ENCODE measurements at places on chromosomes 6 and 20.

- DNase-seq, result no peak
These were observed 13.8 kb downstream of the SYTL3 start for GRCh38 chr6:158663625-158664165.

GRCh38 chr20:38799203-38799602, 6.3 kb upstream of the PPP1R16B start:
- DNase-seq, result no peak

DNA sequence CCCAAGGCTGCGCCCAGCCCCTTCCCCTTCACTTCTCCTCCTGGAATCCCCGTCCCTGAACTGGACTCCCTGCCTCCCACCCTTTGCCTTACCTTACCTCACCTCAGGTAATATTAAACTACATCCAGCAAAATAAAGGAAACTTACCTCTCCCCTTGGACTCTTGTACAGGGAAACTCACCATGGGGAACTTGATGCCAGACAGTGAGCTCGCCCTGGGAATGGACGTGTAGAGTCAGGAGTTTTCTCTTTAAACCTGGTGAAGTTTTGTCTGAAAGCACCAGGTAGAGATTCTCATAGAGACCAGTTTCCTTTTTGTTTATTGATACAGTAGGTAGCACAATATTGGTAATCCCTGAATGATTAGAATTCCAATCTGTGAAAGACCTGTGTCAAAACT, 544 bp upstream of the HLA-C start:
- DNase-seq, result no peak

GRCh38 chr6:31214516-31214915, 44.0 kb upstream of the POU5F1 start:
- no peak for DNase-seq

- no peak for DNase-seq
These were observed 62.2 kb upstream of the IMPG1 start for GRCh38 chr6:76134651-76135050.

GRCh38 chr6:11732036-11732631, 46.5 kb downstream of the ADTRP start:
- DNase-seq, result peak; percentile 70

- DNase-seq, result peak; percentile 38
These were observed 39.8 kb downstream of the HIVEP1 start for GRCh38 chr6:12051861-12052368.

GRCh38 chr20:63135411-63135810, 80.5 kb downstream of the YTHDF1 start:
- DNase-seq, result no peak

DNA sequence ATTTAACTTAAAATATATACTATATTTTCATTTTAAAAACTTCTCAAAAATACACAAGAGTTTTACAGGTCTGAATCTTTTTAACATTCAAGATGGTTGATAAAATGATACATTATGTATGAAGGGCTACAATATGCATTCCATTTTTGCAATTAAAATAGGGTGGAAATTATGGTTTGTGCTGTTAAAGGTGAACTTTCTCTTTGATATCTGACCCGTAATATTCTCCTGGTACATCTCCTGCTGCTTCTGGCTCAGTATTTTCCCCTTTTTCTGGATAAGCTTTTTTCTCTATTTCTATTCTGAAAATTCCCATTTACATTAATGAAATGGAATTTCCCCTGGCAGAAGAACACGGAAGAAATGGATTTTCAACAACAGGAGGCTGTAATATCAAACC, 27.4 kb upstream of the LCA5 start:
- no peak for DNase-seq

DNA sequence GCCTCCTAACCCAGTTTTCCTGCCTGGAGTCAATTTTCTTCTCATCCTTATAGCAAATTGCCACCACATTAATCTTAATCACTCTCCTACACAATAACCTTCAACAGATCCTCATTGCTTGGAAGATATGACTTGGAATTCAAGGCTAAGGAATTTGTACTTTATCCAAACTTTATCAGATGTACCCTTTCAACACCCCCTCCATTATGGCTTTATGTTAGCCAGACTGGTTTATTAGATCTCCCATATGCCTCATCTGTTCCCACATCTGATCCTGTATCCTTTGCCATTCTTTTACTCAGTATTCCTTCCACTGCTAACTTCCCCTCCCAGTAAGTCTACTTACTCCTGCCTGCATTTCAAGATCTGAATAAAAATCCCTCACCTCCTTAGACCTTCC, 4.0 kb upstream of the FRK start:
- no peak for DNase-seq

DNA sequence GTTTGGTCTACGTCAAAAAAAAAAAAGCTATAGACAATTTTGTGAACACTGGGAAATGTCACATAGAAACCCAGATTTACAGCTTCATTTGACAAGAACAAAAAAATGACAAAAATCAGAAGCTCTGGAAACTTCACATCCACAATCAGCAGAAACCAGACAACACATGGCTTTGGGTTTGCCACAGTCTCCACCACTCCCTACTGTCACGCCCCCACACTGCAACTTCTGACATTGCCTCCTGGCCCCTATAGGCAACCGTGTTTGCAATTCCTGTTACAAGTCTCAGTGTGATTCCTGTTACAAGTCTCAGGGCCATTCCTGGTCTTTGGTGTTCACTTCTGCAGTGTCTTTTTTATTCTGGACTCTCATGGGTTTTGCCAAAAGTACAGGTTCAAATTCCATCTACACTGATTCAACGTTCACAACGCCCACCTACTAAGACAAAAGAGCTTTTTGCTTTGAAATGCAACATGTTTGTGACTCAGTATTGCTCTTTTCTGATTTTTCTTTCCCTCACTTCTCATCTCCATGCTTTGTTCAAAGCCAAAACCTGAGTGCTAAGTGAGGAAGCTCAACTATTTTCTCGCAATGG, 12.0 kb downstream of the CNKSR3 start:
- DNase-seq, result no peak

GRCh38 chr20:14234666-14235295, 102.6 kb downstream of the FLRT3 start:
- no peak for DNase-seq

DNA sequence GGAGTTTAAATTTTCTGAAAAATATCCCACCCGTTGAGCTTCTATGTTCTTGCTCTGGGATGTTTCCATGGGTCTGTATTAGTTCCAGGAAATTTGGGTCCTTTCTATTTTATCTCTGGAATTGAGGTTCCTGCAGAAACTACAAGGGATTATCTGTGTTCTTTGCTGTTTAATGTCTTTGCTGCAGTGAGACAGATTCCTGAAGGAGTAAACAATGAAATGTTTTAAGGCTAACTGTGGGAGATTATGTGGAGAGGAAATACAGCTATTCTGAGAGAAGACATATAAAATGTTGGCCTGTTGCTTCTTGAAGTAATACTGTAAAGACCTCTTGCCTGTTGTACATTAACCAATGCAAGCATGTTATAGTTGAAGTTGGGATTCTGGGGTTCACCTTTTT, 43.5 kb downstream of the SAMD5 start:
- no peak for DNase-seq

DNA sequence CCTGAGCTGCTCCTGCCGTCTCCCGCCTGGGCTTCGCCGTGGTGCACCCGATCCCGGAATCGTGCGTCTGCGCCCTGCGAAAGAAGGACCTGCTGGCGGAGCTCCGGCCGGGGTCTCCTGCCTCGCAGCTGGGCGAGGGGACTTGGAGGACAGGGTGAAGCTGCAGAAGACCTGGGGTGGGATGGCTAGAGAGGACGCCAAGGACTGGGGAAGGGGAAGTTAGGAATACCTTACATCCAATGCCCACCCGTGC, 150.2 kb downstream of the PRL start:
- no peak for DNase-seq

- no peak for DNase-seq
These were observed 58.5 kb upstream of the ATXN1 start for GRCh38 chr6:16819752-16820151.

DNA sequence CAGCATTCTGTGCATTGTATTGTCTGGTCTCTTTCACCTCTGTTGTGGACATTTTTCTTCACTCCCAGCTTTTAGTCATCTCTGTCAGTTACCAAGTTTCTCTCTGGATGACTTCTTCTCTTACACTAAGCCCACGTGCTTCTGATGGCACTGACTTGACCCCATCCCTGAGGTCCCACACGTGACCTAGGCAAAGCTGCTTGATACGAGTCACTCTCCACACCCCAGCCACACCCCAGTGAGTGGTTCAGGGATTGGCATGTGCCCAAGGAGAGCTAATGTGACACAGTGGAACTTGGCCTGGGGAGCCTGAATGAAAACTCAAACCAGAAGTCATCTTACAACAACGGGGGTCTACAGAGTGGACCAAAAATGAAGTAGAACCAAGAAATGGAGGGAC, 32.2 kb downstream of the HTR1E start:
- no peak for DNase-seq

GRCh38 chr6:11968241-11968806, 43.8 kb upstream of the HIVEP1 start:
- DNase-seq, result no peak

DNA sequence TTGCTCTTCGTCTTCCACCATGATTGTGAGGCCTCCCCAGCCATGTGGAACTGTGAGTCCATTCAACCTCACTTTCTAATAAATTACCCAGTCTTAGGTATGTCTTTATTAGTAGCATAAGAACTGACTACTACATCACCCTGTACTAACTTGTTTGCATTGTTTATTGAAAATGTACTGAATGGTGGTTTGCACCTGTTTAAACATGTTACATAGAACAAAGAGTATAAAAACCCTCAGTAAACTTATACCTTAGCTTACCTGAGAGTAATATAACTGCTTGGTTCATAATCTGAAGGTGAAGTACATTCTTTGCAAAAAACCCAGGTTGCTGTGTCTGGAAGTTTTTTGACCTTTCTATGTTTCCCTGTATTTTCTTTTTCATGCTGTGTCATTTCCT, 777.8 kb downstream of the TBC1D32 start:
- DNase-seq, result no peak

DNA sequence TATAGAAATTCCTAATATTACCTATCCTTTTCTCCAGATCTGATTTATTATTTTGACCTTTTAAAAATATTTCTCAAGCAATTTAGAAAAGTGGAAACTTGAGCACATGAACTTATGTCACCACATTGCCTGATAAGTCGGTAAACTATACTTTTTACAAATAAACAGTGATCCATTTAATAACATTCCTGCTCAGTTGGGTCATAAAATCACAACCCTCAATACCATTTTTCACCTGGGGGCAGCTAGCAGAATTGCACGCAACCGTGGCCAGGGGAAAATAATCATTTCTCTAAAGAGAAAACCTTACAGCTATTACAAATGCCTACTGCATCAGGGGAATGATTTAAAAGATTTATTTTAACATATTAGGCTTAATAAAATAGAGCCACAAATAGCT, 614.5 kb downstream of the PHF3 start:
- DNase-seq, result no peak

DNA sequence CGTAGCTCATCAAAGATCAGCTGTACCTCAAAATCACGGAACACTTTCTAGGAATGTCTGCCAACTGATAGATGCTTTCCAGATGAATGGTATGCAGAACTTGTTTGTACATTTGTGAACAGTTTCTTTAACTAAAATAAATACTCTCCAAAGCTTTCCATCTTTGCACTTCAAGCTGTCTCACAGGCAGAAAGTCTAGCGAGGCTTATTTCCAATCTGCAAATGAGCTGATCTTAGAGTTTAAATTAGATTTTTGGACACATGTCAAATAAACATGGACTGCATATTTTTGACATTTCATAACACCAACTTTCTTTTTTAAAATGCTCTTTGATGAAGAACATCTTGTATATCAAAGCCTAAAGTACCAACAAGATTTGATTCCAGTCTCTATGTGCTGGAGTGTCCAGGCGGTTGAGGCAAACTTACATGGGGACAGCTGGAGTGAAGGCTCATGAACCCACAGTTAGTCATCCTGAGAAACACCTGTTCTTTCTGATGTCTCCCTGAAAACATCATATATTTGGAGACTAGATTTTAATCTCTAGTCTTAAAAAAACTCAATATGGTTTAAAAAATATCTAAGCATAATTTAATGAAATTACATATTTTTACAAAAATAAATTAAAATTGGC, 268.6 kb upstream of the AGPAT4 start:
- DNase-seq, result no peak

- DNase-seq, result no peak
These were observed 44.5 kb upstream of the DSE start for GRCh38 chr6:116326181-116326671.

DNA sequence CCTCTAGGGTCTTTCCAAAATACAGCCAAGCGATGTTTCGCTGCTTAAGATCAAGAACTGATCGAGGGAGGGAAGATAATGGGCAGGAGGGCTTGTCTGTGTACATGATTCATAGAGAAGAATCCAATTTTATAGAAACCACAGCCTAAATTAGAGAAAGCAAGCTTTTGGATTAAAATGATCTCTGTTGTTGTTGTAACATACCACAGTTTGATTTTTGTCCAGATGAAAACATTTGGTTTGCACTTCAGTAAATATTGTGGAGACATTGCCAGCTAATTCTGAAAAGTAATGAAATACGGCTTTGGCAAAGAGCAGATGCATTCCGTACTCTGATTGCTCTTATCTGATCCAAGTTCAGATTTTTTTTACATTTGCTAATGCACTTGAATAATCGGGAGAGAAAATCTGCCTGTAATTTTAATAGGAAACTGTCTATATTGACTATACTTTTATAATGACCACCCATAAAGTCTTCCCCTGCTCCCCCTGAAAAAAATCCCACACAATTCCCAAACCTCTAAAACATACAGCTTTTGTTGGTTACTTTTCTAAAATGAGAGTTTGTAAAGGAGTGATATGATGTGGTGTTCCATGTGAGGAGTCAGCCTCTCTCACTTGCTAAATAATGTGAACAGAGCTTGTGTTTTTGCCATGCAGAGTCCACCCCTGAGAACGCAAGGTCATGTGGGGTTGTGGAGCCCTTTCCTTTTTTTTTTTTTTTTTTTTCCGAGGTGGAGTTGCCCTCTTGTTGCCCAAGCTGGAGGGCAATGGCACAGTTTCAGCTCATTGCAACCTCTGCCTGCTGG, 199.9 kb downstream of the DTNBP1 start:
- DNase-seq, result no peak

DNA sequence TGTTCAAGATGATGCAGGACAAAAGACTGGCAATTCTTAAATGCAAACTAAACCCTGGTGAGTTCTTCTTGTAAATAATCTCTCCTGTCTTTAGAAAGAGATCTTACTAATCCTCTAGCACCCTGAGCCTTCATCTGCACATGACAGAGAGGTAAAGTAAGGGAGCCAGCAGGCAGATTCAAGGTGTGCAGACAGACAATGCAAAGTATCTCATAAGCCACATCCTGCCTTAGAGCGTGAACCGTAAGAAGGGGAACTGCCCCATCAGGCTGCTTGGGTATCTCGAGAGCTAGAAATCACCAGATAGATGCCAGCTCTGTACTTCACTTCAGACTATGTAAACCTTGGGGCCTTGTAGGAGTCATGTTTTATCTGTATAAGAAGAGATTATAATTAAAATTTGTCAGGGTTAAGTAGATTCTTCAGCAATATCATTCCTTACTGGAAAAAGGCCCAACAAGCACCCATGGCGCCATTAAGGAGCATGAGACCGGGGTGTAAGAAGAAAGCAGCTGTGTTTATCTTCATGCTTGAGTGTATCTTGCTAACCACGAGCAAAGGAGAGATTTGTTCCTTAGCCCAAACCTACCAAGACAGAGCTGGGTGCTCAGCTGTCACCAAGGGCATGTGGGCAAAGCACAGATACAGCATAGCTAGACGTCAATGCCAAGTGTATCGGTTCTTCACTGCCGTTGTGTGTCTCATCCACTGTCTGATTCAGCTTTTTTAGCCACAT, 24.4 kb downstream of the CNR1 start:
- no peak for DNase-seq

GRCh38 chr6:3318226-3318625, 59.5 kb downstream of the PSMG4 start:
- peak; percentile 16 for DNase-seq

- DNase-seq, result no peak
These were observed 39.5 kb upstream of the LAMP5 start for GRCh38 chr20:9474835-9475415.

GRCh38 chr6:163355426-163355991, 59.0 kb upstream of the QKI start:
- no peak for DNase-seq

Measured in stimulated activated naive CD4-positive, alpha-beta T cell treated with Interleukin-2 at 50 U/mL for 16 hours (primary cell).